Kidney glomerular epithelial cell (primary cell): ENCODE measurements at places on chromosomes 1 and 21.

DNA sequence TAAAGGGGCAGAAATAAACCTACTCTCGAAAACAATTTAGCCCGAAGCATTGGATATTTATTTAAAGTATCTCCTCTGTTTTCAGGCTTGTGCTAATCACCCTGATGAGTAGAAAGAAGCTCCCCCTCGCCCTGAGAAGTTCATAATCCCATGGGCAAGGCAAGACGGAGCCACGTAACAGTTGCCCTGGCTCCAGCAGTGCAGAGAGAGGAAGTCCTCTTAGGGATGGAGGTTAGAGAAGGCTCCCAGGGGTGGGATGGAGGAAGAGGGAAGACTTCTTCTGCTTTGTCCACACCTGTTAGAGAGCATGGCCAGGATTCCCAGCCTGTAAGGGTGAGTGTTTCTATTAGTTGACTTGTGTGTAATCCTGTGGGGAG, 3.4 kb upstream of the GPR25 start:
- no peak for DNase-seq

DNA sequence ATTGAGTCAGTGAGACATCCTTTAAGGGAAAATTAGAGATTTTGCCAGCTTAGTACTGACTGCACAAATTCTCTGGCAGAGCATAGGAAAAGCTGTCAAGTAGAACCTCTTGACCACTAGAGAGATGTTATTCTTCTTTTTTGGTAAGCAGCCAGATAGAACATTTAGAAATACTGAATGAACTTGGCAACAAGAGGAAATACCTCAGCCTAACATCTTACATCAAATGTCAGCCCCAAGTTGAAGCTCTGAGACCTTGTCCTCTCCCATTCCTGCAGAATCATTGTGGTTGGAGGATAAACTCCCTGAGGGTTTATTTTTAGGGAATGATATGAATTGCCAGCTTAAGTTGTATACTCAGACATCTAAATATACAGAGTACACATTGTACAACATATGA, 53.5 kb downstream of the MIGA1 start:
- DNase-seq: peak; percentile 63

DNA sequence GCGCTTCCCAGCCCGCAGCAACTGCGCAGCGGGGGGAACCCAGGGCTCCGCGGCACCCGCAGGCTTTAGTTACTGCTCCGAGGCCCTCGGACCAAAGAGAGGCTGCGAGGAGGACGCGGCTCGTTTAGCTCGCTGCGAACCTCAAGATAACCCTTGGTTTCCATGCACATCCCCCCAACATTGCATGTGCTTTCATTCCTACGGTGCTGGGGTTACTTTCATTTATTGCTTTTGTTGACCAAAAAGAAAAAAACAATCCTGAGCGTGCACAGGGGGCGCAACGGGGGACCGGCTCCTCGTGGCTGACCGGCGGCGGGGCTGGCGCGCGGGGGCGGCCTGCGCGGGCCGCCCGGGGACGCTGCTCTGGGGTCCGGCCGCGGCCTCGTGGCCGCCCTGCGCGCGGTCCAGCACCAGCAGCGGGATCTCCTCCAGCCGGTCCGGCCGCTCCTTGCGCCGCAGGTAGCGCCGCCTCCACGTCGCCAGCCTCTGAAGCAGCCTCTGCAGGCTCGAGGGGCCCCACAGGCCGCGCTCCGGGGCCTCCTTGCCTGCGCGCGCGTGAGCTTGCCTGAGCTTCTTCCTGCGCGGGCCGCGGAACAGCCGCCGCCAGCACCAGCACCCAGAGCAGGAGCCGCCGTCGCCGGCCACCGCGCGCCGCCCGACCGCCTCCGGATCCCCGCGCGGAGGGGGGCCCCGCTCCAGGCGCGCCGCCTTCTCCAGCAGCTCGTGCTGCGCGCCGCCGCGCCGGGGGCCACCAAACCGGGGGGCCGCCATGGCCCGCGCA, 77.4 kb downstream of the DESI2 start:
- DNase-seq: peak; percentile 56

GRCh38 chr1:31010086-31010989, 55.2 kb downstream of the PUM1 start:
- no peak for DNase-seq

DNA sequence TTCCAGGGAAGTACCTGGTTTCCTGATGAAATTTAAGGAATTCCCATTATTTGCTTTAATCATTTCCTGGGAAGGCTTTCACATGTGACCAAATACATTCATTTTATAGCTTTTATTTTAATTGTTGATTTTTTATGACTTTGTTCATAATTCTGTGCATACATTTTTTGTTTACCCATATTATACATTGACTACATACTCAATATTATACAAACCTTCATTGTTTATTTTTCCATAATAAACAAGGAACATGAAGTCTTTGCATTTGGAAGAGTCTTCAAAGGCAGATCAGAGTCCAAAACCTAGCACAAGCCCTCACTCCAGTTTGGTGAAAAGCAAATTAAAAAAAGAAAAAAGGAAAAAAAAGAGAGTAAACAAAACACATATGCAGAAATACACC, 218.3 kb upstream of the NRIP1 start:
- no peak for DNase-seq

- no peak for DNase-seq
Observed at GRCh38 chr21:33259995-33260394, 6.2 kb upstream of the IL10RB start.

GRCh38 chr1:33111965-33112364, 31.0 kb downstream of the AZIN2 start:
- DNase-seq: no peak

DNA sequence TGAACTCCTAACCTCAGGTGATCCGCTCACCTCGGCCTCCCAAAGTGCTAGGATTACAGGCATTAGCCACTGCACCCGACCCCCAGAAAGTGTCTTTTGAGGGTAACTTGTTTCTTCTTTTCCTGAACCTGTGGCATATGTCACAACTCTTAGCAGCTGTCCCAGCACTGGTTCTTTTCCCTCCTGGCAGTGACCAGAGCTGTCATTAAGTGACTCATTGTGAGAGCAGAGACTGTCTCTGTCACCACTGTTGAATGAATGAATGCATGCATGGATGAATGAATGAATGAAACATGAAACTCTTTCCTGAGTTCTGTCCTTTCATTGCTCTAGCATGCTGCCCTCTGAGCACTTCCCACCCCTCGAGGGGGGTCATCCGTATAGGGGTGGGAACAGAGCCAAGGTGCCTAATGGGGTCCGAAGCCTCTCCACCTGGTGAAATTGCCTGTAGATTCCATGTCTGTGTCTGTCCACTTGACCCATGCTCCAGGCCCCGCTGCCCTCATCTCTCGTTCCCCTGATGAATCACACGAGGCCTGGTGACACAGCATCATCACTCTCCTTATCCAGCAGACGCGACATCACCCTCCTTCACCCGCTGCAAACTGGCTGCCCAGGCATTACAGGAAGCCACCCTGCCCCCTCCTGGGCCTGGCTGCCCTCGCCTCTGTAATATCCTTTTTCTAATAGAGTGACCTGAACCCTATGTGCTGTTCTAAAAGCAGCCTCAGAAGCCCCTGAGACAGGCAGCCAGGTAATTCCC, 75.0 kb downstream of the IGSF21 start:
- peak; percentile 41 for DNase-seq

- DNase-seq: no peak
Observed at GRCh38 chr1:6046279-6046678, 591 bp downstream of the KCNAB2 start.

DNA sequence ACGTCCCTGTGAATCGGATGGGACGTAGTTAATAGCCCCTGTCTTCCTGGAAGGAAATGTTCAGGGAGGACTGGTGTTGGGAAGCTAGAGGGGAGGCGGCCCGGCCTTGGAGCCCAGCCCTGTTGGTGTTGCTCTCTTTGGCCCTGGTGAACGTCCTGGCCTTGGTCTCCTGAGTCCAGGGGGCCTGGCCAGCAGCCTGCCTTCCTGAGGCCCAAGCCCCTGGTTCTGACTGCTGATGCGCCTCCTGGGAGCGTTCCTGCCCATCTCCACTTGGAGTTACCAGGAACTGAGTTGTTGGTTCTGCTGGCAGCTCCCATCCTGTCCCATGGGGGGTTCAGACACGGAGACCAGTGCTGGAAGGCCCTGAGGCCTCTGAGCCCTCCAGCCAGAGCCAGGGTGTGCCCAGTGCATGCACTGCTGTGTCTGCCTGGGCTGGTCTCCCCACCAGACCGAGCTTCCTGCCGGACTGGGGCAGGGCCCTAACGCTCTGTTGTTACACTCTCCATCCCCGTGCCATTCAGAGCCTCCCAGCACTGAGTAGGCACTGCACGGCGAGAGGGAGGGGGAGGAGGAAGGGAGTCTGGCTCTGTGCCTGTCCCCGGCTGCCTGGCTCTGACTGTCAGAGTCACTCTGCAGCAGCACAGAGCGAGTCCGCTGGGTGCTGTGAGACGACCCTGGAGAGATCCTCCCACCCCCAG, 382.5 kb upstream of the VAMP3 start:
- no peak for DNase-seq

DNA sequence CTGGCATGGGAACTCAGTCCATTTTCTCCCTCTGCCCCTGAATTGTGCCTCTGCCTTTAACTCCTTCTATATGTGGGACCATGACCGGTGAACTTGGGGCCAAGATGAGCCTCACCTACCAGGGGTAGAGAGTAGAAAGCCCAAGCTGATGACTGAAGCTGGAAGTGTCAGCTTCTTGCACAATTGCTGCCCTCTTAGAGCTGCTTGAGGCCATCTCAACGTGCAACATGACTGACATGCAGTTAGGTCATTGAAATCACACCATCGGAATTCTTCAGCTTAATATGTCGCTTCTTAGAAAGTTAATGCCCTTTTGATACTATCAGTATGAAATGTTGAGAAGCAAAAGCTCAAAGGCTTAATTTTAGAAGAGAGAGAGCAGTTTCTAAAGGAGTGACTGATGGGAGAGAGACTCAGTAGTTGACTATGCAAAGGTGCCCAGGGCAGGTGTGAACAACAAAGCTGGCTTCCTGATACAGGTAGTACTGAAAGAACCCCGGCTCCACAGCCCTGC, 89.4 kb upstream of the UBE2U start:
- DNase-seq: no peak

DNA sequence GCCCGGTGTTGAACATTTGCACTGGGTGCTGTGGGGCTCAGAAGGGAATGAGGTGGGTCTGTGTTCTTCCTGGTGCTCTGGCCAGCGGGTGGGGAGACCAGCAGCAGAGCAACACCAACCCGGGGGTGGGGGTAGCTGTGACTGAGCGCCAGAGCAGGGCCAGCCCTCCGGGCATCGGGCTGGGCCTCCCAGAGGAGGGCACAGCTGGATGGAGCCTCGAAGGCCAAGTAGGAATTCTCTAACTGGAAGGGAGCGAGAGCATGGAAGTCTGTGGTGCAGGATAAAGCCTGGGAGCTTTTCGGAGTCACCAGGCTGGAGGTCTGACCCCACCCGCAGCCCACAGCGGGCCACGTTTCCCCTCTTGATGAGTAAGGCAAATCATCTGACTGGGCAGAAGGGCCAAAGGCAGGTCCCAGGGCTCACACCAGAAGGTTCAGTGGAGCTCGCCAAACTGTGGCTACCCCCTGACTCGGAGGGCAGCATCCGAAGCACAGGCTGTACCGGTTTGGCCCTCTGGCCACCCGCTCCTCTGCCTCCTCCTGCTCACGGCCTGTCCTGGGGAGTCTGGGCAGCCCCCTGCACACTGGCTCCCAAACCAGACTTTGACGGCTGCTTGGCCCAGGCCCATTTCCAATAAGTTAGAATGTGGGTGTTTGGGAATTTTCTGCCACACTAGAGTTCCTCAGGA, 18.8 kb downstream of the SLC1A7 start:
- DNase-seq: no peak

GRCh38 chr1:232308616-232309015, 321.3 kb downstream of the SIPA1L2 start:
- DNase-seq: no peak

GRCh38 chr1:245512181-245512888, 357.6 kb downstream of the KIF26B start:
- no peak for DNase-seq

DNA sequence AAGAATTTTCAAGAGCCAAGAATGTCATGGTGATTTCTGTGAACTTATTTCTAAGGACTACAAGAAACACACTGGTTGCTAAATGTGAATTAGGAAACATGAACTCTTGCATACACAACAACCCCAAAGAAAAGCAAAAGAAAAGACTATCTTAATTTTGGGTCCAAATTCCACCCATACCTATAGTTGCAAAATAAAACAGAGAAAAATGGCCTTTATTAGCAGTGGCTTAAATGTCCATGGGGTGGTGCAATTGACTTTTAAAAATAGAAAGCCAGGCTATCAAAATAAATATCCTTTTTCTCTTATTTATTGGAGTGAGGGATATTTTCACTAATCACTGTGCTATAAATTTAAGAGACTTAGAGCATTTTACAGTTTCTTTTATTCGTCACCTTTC, 80.9 kb upstream of the DPYD start:
- DNase-seq: no peak

GRCh38 chr1:228825041-228825440, 89.8 kb downstream of the RHOU start:
- no peak for DNase-seq

DNA sequence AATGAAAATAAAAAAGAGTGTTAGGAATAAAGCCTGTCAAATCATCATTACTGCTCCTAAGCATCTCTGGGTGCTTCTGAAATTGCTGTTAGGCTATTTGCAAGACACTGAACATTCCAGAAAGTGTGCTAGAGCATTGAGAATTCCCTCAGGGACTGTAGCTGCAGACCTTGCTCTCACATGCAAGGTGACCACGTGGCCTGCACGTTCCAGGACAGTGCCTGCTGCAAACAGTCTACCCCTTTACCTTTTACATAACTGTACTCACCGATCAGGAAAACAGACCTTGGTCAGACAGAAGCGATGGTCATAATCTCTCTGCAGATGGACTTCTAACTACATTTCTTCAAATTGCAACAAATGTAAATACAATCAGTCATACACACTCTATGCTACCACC, 164.5 kb downstream of the PSMG1 start:
- DNase-seq: no peak

- peak; percentile 13 for DNase-seq
Observed at GRCh38 chr1:26686795-26687194, 9.0 kb upstream of the ARID1A start.

- DNase-seq: no peak
Observed at GRCh38 chr1:206074839-206075238, 21.9 kb downstream of the RHEX start.

DNA sequence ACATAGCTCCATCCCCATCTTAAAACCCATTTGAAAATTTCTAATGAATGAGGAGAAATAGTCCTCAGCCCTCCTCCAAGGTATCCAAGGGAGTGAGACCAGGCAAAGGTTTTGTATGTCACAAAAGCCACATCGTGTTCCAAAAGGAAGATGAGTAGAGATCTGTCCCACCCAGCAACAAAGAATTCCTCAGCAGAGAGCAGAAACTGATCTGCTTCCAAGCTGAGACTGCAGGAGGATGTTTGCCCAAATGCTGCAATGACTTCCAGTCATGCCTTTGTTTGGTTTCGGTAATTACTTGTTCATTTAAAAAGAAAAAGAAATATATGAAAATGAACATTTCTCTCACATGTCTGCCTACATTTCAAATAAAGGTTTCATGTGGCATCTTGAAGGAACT, 186.9 kb downstream of the SETD4 start:
- DNase-seq: no peak

GRCh38 chr1:147591261-147591891, 50.1 kb downstream of the BCL9 start:
- no peak for DNase-seq
